ENCODE measurements at places on chromosomes 5 and 9. TPM values are rescaled to one million over a fixed set of nuclear protein-coding genes. Genes with fewer than 3 reads are reported as not detected.

DNA sequence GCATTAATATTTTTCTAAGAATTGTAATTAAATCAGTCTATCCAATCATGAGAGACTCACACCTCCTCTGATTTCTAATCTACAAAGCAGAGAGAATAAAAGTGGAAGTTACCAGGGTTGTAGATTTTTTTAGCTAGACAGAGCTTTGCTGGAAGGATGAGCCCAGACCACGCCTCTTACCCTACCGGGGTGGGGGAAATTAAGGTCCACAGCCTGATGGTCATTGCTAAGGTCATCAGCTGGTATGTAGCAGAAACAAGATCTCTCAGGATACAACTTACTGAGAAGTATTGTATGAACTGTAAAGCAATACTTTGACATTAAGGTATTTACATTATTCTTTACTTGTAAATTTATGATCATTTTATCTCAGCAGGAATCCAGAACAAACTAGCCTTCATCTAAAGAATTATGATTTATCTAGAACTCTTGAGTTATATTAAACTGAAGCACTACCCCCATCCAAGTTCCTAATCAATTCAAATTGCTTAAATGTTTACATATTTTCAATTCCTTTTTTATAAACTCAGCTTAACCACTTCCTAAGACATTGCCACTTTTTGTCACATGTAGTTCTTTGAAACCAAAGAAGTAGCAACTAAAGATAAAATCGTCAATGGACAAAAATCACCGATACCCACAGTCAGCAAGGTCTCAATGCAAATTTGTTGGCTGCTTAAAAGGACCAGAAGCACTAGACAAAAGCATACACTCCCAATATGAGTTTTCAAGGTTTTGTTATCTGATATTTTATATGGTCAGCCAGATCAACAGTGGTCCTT lies 225.8 kb upstream of the DAPK1 start:
- no peaks in the 10 kb centered on the region for H3K36me3 ChIP-seq
- DNase-seq, result no peak
- H3K27ac ChIP-seq, result no peak overlapping the region
- H3K4me1 ChIP-seq, result no peaks in the 10 kb centered on the region

DNA sequence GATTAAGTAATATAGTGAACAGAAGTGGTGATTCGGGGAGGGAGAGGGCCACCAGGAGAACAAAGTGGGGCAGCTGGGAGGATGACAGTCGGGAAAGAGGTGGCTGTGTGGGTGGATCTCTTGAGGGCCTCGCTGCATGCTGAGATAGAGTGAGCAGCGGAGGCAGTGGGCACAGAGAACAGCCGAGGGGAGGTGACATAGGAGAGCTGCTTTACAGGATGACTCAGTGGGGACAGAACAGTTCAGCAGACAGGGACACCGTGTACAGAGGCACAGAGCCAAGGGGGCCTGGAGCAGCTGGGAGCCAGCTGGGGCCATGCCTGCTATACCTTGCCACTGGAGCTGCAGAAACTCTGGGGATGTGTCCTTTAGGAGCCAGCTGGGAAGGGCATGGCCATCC lies 273.9 kb downstream of the GADD45G start:
- no peak overlapping the region for H3K4me3 ChIP-seq
- no peaks in the 10 kb centered on the region for H3K36me3 ChIP-seq
- no peak overlapping the region for H3K27ac ChIP-seq
- DNase-seq, result no peak
- H3K4me1 ChIP-seq, result no peaks in the 10 kb centered on the region

- H3K4me1 ChIP-seq, result peaks cover 20% of the 10 kb centered on the region
- no peak overlapping the region for H3K4me3 ChIP-seq
- no peak for DNase-seq
- peak overlapping the region; percentile 46 for H3K27ac ChIP-seq
- H3K27me3 ChIP-seq, result no peaks in the 10 kb centered on the region
Measured at GRCh38 chr9:5518171-5518936, 8.0 kb downstream of the PDCD1LG2 start.

The CARTPT gene
- total RNA-seq, result not detected

DNA sequence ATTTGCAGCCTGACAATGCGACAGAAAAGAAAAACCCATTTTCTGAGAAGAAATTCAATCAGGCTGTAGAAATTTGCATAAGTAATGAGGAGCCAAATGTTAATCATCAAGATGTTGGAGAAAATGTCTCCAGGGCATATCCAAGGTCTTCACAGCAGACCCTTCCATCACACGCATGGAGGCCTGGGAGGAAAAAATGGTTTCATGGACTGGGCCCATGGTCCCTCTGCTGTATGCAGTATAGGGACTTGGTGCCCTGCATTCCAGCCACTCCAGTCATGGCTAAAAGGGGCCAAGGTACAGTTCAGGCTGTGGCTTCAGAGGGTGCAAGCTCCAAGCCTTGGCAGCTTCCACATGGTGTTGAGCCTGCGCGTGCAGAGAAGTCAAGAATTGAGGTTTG lies 73.3 kb downstream of the CCDC192 start:
- no peak for DNase-seq
- H3K4me1 ChIP-seq, result no peaks in the 10 kb centered on the region
- H3K27me3 ChIP-seq, result no peaks in the 10 kb centered on the region
- no peak overlapping the region for H3K27ac ChIP-seq

- peaks cover 47% of the 10 kb centered on the region for H3K4me1 ChIP-seq
- DNase-seq, result no peak
- no peak overlapping the region for H3K4me3 ChIP-seq
- H3K36me3 ChIP-seq, result no peaks in the 10 kb centered on the region
- no peaks in the 10 kb centered on the region for H3K27me3 ChIP-seq
Measured at GRCh38 chr9:121350036-121350435, 20.0 kb downstream of the STOM start.

DNA sequence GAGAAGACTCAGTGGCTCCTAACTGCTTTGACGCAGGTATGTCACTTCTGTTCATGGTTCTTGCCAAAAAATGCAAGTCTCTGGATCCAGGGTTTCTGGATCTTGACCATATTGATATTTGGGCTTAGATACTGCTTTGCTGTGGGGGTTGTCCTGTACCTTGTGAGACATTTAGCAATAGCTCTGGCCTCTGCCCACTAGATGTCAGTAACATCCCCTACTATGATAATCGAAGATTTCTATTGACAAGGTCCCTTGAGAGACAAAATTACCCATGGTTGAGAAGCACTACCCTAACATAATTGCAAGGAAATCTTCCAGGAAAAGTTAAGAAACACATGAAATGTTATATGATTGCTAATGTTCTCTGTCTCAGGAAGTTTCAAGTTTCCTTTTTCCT lies 285.4 kb downstream of the TMEM232 start:
- no peaks in the 10 kb centered on the region for H3K27me3 ChIP-seq
- no peak overlapping the region for H3K4me3 ChIP-seq
- DNase-seq, result peak; percentile 71

DNA sequence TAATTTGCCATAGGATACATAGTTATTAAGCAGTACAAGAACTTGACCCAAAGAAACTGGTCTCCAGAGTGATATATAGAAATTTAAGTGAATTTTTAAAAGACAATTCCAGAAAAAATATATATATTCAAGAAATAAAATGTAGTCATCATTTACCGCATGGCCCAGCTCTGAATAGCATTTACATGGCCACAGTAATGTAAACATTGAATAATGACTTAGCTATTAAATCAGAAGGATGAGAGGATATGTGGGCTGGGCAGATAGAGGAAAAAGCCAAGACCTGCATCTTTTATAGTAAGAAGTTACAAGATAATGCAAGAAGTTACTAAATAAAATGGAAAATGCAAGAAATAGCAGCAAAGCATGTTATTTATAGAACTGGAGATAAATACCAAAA lies 405.2 kb upstream of the WWC1 start:
- no peak overlapping the region for H3K27ac ChIP-seq
- no peaks in the 10 kb centered on the region for H3K4me1 ChIP-seq

The PCDHB6 gene
- total RNA-seq, result not detected

DNA sequence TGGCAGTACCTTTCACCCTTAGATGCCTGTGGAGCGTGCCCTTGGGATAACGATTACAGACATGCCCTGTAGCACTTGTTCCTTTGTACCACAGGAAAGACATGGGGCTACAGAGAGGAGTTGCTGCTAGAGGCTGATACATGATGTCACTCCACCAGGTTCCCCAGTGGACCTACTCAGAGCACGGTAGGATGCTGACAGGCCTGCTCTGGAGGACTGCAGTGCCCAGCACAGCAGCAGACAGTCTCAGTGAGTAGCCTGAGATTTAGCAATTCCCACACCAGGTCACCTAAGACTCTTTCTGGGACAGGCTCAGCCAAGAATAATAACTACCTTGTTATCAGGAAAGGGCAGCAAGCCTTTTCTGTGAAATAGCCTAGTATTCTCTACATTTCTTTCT lies 28.8 kb downstream of the PDE4D start:
- DNase-seq, result no peak
- H3K4me1 ChIP-seq, result no peaks in the 10 kb centered on the region
- no peaks in the 10 kb centered on the region for H3K27me3 ChIP-seq
- H3K4me3 ChIP-seq, result no peak overlapping the region

The SLC1A3 gene
- not detected for total RNA-seq

The GLT6D1 gene
- total RNA-seq, result not detected
